ENCODE measurements at places on chromosomes 7 and 10.

GRCh38 chr7:134852625-134853024 lies 73.2 kb downstream of the CALD1 start:
- H3K27me3 ChIP-seq = no peaks in the 10 kb centered on the region
- no peak for DNase-seq
- H3K4me1 ChIP-seq = no peaks in the 10 kb centered on the region

GRCh38 chr10:97399843-97400545 lies 1.1 kb downstream of the RRP12 start:
- H3K4me1 ChIP-seq = peaks cover 7% of the 10 kb centered on the region
- peak; percentile 79 for DNase-seq
- peak overlapping the region; percentile 82 for H3K4me3 ChIP-seq
- H3K27ac ChIP-seq = peak overlapping the region; percentile 34

DNA sequence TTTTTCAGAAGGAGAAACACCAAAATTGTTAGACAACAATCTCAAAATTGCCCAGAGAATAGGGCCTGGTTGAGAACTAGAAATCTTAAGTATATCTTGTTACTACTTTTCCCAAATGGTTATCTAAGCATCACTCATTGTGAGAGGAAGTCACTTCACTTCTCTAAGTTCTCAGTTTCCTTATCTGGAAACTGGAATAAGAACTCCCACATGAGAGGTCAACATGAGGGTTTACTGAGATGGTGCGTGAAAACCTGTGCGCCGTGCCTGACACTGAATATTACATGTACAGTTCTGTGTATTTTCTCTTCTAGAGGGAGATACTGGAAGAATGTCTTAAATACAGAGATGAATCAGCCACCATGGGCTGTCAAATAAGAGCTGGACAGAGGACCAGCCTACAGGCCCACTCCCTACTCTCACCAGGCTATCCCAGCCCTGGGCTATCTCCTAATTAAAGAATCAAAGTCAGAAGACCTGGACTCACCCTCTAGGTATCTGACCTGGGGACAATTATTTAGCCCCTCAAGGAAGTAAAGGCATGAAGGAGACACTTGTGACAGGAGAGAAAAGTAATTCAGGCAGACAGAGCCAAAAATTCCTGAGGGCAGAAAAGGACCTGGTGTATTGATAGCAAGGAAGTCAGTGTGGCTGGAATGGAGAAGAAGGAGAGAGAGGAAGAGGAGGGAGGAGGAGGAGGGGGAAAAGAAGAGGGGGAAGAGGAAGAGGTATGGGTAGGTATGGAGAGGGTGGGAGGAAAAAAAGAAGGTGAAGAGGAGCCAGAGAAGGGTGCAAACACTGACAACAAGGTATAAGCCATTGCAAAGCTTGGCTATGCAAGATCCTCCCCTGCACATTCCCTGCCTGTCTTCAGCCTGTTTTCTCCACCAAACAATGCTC lies 44.9 kb downstream of the CCDC71L start:
- H3K4me3 ChIP-seq = no peak overlapping the region
- no peaks in the 10 kb centered on the region for H3K36me3 ChIP-seq
- DNase-seq = no peak
- H3K27me3 ChIP-seq = no peaks in the 10 kb centered on the region

DNA sequence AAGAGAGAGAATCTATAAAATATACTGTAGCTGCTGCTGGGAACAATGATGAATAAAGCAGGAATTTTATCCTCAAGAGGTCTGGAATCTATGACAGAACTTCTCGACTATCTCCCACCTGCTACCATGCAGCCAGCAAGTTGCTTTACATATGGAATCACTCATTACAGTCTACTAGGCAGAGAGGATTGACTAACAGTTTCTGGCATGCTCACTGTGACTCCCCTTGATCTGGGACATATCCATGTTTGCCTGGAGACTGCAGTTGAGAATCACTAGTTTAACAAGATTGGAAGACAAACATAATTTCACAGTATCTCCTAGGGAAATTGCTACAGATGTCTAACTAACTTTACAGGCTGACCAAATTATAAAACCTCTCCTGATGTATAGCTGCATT lies 13.3 kb downstream of the GPR37 start:
- H3K36me3 ChIP-seq = no peaks in the 10 kb centered on the region
- DNase-seq = no peak
- no peak overlapping the region for H3K27ac ChIP-seq

GRCh38 chr7:103577059-103577458 lies 131.1 kb upstream of the SLC26A5 start:
- no peaks in the 10 kb centered on the region for H3K4me1 ChIP-seq
- H3K27ac ChIP-seq = no peak overlapping the region
- no peak for DNase-seq
- H3K36me3 ChIP-seq = no peaks in the 10 kb centered on the region
- no peaks in the 10 kb centered on the region for H3K27me3 ChIP-seq
- H3K4me3 ChIP-seq = no peak overlapping the region

Data from Karpas-422 (cell line).